ENCODE measurements at places on chromosomes 2 and 18.

DNA sequence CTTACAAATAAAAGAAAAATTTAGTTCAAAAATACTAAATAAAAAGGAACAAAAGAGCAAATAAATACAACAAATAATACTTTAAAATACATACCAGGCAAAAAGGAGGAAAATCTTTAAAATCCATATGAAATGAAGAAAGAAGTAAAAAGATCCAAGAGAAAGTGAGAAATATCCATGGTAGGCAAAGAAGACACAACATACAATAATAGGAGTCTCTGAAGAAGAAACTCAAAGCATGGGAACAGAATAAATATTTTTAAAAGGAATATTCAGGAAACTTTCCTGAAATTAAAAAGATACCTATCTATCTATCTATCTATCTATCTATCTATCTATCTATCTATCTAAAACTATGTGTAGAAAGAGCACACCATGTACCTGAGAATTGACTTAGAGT is 196.8 kb downstream of the TMEM247 start:
- DNase-seq, result no peak

DNA sequence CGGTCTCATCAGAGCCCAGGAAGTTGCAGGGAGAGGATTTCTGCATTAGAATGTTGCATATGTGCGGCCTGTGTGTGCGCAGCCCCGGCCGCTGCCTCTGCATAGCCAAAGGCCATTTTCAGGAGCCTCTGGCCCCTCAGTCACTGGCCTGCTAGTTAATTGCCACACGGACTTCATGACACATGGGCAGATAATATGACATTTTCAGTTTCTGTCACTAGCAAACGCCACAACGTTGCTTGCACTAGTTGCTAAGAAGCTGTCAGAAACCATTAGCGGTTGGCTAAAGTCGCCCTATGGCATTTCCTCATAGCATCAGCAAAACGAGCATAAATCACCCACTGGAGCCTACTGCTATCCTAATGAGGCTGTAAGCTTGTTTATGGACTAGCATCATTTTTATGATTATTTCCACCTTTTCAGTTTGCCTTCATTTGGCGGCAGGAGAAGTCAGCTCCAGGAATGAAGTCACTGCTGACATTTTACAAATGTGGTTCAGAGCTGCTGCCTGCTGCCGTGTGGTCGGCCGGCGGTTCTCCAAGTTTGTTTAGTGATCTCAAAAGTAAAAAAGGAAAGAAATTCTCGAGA is 73.7 kb downstream of the MEIS1 start:
- DNase-seq, result no peak

- no peak for DNase-seq
Observed at GRCh38 chr2:120430957-120431356, 85.0 kb downstream of the INHBB start.

GRCh38 chr2:238573065-238573778 is 146.5 kb downstream of the ASB1 start:
- peak; percentile 19 for DNase-seq

DNA sequence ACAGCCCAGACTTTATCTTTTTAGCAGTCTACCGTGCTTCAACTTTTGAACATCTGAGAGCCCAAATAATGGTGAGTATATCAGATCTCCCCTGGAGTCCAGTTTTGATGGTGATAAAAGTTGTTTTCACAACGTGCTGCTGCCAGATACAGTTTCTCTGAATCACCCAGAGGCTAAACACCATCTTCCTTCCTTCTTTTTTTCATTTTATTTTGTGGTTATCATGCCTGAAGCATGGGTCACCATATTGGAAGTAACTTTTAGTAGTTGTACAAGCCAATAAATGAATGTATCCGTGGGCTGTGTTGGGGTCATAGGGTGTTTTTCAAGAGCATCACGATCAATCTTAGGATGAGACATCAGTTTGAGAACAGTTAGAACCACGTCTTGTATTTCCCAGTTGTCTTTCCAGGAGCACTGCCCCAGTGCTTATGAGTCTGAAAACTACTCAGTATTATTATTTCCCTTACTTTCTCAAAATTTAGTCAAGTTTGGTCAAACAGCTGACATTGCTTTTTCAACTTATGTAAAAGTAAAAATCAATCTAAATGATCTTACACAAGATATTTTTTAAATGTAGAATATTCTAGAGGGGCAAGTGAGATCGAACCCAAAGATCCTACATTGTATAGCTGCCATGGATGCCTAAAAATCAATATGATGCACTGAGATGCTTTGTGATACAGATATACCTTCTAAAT is 311.4 kb downstream of the CTNNA2 start:
- no peak for DNase-seq

DNA sequence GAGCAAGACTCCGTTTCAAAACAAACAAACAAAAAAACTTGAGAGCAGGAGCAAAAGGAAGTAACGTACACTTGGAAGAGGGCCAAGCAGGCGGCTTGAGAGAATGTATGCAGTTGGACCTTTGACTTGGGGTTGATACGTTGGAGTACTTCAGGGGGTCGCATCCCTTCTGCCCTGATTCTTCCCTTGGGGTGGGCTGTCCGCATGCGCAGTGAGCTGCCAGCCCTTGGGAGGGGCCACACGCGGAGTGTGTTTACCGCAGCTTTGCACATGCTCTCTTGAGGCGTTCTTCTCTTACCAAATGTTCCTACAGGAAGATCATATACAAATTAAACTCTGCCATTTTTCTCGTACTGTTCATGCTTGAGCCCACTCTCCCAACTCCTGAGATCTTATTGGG is 38.1 kb upstream of the SOCS6 start:
- DNase-seq, result no peak

GRCh38 chr2:234988491-234988890 is 36.7 kb downstream of the SH3BP4 start:
- DNase-seq, result no peak

DNA sequence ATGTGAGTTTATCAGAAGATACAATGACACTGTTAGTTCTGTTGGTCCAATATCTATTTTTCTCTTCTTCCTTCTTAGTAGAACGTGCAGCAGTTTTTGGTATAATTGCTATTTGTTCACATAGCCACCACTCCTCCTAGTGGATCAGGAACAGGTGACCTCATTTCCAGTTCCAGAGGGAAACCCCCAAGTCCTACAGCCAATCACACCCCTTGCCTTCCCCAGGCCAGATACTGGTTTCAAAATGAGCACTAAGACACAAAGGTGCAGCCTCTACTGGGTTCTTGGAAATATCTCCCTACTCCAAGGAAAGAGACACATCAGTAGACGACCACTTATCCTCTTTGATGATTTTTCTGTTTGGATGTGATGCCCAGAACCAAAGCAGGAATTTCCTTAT is 103.2 kb downstream of the TCF4 start:
- no peak for DNase-seq

GRCh38 chr2:30758191-30758651 is 49.0 kb downstream of the CAPN13 start:
- no peak for DNase-seq

GRCh38 chr2:213640738-213641425 is 356.6 kb downstream of the SPAG16 start:
- DNase-seq, result no peak

DNA sequence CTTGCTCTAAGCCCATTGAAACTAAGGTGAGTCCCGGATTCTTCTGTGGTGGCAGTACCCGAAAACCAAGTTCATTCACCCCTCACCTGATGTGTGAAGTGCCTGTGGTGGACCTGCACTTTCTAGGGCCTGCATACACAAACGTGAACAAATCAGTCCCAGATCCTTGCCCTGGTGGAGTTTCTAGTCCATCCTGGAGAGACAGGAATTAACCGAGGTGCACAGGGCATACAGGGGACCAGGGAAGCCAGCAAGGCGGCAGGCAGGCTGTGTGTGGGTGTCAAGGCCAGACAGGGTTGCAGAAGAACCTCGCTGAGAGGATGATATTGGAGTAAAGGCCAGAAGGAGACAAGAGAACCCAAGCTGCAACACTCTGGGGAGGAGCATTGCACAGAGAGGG is 106.1 kb downstream of the SMIM21 start:
- no peak for DNase-seq

DNA sequence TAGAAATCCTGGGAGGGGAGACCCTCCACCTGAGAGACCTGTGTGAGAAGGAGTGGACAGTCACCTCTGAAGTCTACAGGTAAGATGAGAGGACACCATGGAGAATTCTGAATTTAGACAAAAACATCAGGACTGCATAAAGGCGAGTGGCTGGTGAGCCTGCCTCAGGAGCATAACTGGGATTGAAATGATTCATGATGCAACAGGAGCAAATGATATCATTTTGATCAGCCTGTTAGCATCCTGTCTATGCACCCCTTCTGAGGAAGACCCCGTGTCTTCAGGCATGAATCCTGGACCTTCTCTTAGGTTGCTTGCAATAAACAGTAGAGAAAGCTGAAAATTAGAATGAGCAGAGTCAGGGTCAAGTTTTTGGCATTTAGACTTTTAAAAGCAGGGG is 245.8 kb downstream of the ETAA1 start:
- DNase-seq, result no peak

GRCh38 chr2:74293191-74293991 is 49.8 kb downstream of the SLC4A5 start:
- no peak for DNase-seq

- DNase-seq, result no peak
Observed at GRCh38 chr18:27948986-27949385, 227.9 kb downstream of the CDH2 start.

DNA sequence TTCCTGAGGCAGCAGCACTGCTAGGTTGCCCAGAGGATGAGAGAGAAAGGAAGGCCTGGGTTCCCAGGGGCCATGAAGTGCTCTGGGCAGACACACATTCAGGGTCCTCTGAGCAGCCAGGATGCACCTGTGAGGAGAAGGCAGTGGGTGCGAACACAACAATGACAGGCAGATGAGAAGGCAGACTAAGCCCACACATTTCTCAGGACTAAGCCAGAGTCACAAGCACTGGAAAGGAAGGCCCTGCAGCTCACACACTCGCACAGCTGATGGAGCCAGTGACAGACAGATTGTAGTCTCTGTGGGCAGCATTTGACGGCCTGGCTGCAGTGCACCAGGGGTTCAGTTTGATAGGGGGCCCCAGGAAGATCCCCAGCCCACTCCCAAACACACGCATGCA is 61.8 kb downstream of the ARHGEF4 start:
- no peak for DNase-seq

- no peak for DNase-seq
Observed at GRCh38 chr18:37394610-37394965, 171.0 kb downstream of the CELF4 start.

- DNase-seq, result peak; percentile 76
Observed at GRCh38 chr2:70552501-70553333, 909 bp downstream of the TGFA start.

DNA sequence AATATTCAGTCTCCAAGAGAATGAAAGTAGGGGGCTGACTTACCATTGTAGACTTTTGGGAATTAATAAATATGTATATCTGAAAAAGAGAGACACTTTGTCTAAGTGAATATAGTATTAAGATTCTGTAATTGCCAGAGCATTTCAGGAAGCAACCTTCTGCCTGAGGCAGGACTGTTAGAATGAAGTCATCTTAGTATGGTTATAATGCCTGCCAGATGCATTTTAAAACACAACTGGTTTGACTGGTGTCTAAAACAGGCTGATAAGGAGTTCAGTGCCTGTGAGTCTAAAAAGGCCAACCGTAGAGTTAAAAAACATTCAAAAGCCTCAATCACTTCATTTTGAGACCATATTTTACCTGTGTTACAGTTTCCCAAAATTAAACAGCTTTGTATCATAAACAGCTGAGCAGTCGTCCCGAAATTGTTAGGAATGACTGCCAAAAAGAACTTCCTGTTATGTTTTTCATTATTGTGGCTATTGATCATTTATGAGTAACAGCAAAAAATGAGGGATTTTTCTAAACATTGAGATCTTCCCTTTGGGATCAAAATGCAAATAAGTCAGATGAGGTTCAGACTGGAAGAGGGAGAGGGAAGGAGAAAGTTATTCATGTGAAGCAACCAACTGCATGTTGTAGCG is 443.9 kb downstream of the PID1 start:
- DNase-seq, result no peak

- DNase-seq, result no peak
Observed at GRCh38 chr2:37916512-37917082, 8.5 kb upstream of the RMDN2 start.

- peak; percentile 98 for DNase-seq
Observed at GRCh38 chr2:226835796-226836547, at the start of gene RHBDD1. TSS of gene RHBDD1 (plus strand) at chr2:226836054. CDS start at chr2:226864694, 28,640 bp downstream.

DNA sequence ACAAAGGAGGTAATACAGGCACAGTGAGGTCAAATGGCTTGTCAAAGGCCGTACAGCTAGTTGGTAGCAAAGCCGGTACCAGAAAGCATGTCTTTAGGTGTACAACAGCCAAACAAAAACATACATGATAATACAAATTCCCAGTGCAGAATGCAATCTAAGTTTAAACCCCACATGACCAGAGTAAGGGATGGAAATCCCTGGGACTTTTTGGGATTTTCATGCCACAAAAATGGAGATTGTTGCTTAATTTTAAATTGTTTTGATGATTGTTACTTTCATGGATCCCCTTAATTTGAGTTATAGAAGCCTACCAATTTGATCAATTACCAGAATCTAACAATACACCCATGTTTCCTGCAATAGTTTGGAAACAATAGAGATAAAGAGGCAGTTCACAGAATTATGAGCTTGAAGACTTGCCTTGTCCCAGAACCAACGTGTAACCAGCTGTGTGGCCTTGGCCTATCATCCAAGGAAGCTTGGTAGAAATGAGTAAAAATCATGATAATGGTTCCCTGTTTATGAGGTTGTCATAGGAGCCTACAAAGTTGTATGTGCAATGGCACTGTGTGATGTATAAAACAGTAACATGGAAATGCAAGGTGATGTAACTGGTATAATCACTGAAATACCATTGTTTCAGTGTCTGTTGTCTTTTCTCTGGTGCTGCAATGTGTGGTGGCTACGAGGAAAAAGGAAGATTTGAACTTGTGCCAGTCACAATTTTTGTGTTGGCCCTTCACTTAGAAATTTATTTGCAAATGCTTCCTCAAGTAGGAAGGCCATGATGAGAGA is 85.3 kb downstream of the ZEB2 start:
- no peak for DNase-seq

- DNase-seq, result no peak
Observed at GRCh38 chr2:44944952-44945612, 3.6 kb downstream of the SIX3 start.

GRCh38 chr2:206276169-206276942 is 1.9 kb downstream of the ZDBF2 start:
- DNase-seq, result peak; percentile 15

DNA sequence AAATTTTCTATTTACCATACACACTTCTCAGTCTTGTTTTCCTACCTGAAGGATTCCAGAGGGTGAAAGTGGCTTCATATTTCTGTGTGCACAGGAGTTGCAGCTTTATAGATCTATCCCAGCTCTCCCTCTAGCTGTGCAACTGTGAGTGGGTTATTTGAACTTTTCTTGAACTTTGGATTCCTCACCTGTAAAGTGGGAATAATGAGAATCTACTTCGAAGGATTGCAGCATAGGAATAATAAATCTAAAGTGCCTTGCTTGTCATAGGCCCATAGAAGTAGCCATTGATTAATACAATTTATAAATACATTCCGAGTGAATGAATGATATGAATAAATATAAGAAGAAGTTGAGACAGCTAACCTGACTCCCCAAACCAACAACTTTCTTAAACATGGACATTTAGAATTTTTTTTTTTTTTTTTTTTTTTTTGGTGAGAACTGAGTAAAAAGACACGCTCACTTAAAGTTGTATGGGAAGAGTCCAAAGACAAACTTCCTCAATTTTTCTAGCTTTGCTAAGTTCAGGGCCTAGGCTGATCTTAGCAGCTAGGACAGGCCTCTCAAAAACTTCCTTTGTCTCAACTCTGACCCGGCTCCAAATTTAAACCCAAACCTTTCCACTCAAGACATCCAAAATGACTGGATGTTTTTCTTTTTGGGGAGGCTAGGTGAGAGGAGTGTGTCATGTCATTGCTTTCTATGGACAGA is 203.3 kb upstream of the FBXO11 start:
- DNase-seq, result peak; percentile 51

- DNase-seq, result no peak
Observed at GRCh38 chr2:30688956-30689401, 118.3 kb downstream of the CAPN13 start.

Measured in NB4 (cell line).